ENCODE measurements at places on chromosomes 5 and 9. TPM values are rescaled to one million over a fixed set of nuclear protein-coding genes. Genes with fewer than 3 reads are reported as not detected.

The HACD4 gene
- total RNA-seq = 3.5 TPM

The C1QTNF3 gene
- total RNA-seq = 0.85 TPM

The PRKAA1 gene
- 98.2 TPM for total RNA-seq

The BTNL8 gene
- not detected for total RNA-seq
